ENCODE measurements at places on chromosomes 4 and X.

DNA sequence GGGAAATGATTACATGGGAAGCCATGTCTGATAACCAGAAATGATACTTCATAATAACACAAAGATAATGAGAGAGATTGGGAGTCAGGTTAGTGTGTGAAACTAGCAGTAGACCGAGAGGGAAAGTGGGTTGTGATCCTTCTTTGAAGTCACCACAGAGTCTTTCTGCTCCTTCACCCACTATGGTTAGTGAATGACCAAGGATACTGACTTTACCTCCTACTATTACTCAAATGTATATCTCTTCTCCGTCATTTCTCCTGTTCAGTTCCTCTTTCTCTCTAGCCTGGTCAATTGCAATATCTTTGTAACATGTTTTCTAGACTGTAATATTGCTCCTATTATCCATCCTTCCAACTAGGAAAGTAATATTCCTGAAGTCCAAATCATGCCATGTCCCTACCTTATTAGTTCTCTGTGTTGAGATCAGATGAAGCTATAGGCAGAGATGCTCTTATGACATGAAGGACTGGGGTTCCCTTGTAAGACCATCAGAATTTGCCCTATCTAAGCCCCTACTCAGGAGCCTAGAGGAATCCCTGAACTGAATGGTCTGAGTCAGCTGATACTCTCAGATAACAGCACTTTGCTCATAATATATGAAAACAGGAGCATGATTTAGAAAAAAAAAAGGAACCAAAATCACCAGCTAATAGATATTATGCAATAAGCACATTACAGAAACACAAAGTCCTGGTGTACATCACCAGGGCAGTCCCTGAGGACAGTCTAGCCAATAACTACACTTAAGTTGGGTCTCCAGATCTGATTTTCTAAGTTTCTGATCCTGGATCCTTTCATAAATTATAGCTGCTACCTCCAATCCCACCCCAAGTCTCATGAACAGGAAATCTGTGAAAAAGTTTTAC is 81.2 kb downstream of the SHROOM3 start:
- peaks cover 11% of the 10 kb centered on the region for H3K27me3 ChIP-seq
- no peak overlapping the region for H3K4me3 ChIP-seq
- no peaks in the 10 kb centered on the region for H3K36me3 ChIP-seq
- no peaks in the 10 kb centered on the region for H3K4me1 ChIP-seq
- ATAC-seq: peak; percentile 71
- H3K27ac ChIP-seq: no peak overlapping the region

DNA sequence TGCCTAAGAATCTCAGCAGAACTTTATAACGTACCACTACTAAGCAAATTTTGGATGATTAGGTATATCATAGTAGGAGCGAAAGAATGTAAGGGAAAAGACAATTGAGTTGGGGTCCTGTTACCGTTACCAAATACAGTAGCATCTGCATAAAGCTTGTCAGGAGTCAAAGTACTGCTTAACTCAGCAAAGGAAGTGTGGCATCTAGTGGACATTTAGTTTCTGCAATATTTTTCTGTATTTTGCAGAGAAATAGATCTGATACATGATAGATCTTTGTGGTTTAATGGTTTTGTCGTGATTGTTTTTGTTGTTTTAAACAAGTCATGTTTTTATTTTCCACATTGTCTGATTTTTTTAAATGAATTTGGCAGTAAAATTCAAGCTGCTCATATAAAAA is 81.0 kb upstream of the SMARCAD1 start:
- no peak overlapping the region for H3K4me3 ChIP-seq
- H3K27ac ChIP-seq: no peak overlapping the region
- no peaks in the 10 kb centered on the region for H3K36me3 ChIP-seq
- ATAC-seq: no peak
- H3K4me1 ChIP-seq: no peaks in the 10 kb centered on the region

GRCh38 chr4:34371676-34372075 is 1872.6 kb downstream of the ARAP2 start:
- H3K4me1 ChIP-seq: no peaks in the 10 kb centered on the region
- H3K27me3 ChIP-seq: no peaks in the 10 kb centered on the region
- no peak overlapping the region for H3K4me3 ChIP-seq

DNA sequence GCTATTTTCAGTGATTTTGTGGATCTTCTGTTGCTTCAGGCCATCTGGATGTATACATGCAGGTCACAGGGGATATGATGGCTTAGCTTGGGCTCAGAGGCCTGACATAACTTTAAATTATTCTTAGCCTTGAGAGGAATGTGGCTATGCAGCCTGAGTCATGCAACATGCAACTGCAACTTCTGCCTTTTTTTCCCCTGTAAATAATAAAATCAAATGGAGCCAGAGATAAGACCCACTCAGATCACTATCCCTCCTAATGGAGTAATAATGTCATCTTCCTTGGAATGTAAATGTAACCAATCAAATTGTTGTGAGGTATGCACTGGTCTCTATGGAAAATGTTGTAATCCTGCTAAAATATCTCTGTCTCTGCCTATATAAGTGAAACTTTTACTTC is 54.9 kb downstream of the MAGEB17 start:
- H3K4me1 ChIP-seq: no peaks in the 10 kb centered on the region
- H3K4me3 ChIP-seq: no peak overlapping the region
- ATAC-seq: no peak
- no peaks in the 10 kb centered on the region for H3K27me3 ChIP-seq
- no peak overlapping the region for H3K27ac ChIP-seq

GRCh38 chrX:9278475-9279233 is 186.2 kb upstream of the TBL1X start:
- no peak for ATAC-seq
- peak overlapping the region; percentile 61 for H3K4me3 ChIP-seq
- H3K36me3 ChIP-seq: no peaks in the 10 kb centered on the region

GRCh38 chr4:16110661-16111290 is 27.0 kb upstream of the PROM1 start:
- ATAC-seq: no peak
- no peaks in the 10 kb centered on the region for H3K36me3 ChIP-seq
- H3K27me3 ChIP-seq: peaks cover 17% of the 10 kb centered on the region
- no peak overlapping the region for H3K4me3 ChIP-seq

DNA sequence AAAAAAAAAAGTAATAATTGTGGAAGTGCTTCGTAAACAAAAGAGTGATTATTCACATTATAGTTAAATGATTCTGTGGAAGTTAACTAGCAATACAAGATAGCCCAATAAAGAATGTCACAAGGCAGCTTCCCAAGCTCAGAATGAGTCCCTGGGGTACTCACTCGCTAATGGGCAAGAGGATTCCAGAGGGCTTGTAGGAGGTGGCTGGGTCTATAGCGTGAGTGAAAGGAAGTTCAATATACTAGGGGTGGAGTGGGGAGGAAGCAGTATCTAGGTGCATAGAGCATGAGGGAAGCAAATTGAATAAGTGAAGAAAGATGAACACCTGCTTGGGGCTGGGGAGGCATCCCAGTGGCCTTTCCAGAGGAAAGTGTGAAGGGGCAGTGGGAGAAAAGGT is 42.5 kb downstream of the RTL5 start:
- no peaks in the 10 kb centered on the region for H3K27me3 ChIP-seq
- no peak for ATAC-seq
- H3K4me3 ChIP-seq: no peak overlapping the region
- no peak overlapping the region for H3K27ac ChIP-seq
- H3K36me3 ChIP-seq: no peaks in the 10 kb centered on the region
